NCI-H1092 (cell line): ENCODE measurements at places on chromosomes 4 and X.

GRCh38 chr4:165810726-165811125 is 62.3 kb upstream of the TLL1 start:
- no peak for DNase-seq

- DNase-seq: no peak
Measured at GRCh38 chrX:46831765-46832327, 5.0 kb upstream of the RP2 start.

GRCh38 chrX:70196961-70197720 is 19.9 kb downstream of the DGAT2L6 start:
- DNase-seq: peak; percentile 49

DNA sequence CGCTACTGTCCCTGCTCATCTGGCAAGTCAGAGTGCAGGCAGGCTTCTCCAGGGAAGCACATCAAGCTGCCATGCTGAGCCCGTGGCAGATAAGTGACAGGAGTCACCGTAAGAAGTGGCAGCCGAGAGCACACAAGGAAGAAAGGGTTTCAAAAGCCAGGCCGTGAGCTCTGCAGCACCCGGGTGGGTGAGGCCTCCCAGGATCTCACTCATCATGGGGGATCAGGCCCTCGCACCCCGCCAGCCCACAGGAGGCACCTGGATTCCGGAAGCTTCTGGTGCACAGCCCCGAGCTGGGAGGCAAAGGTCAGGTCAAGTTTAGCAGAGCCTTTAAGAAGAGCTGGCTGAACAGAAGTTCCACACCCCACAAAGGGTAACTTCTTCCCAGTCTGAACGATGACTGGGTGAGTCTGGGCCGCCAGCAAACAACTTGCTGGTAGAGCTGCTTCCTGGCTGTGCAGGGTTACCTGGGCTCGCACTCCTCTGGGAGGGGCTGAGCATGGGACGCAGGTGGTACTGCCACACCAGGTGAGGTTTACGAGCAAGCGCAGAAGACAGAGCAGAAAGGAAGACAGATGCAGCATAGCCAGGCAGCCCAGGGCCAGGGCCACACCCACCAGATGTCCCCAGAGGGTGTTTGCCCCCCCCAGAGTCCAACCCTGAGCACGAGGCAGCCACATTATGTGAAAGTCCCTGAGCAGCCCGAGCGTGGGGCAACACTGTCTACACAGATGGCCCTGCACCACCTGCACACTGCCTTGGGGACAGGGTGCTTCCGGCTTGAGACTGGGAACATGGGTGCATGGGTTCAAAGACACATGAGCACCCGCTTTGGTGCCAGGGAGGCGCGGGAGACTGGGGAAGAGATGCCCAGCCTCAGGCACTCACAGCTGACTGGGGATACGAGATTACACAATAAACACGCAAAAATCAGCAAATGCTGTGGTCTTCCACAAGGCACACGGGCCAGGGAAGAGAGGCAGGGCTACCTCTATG is 7.7 kb downstream of the CCNQ start:
- DNase-seq: no peak

- DNase-seq: no peak
Measured at GRCh38 chr4:146654687-146655520, 16.2 kb downstream of the POU4F2 start.

GRCh38 chrX:49269010-49269766 is 405 bp upstream of the PPP1R3F start:
- peak; percentile 99 for DNase-seq

- no peak for DNase-seq
Measured at GRCh38 chr4:144449611-144450010, 196.3 kb upstream of the HHIP start.

- DNase-seq: no peak
Measured at GRCh38 chr4:54659749-54660535, 2.2 kb downstream of the KIT start.

- no peak for DNase-seq
Measured at GRCh38 chr4:7161721-7162214, 30.6 kb upstream of the SORCS2 start.

- no peak for DNase-seq
Measured at GRCh38 chr4:47275595-47275994, 187.9 kb downstream of the COMMD8 start.

- no peak for DNase-seq
Measured at GRCh38 chr4:71430609-71431008, 91.8 kb downstream of the SLC4A4 start.

DNA sequence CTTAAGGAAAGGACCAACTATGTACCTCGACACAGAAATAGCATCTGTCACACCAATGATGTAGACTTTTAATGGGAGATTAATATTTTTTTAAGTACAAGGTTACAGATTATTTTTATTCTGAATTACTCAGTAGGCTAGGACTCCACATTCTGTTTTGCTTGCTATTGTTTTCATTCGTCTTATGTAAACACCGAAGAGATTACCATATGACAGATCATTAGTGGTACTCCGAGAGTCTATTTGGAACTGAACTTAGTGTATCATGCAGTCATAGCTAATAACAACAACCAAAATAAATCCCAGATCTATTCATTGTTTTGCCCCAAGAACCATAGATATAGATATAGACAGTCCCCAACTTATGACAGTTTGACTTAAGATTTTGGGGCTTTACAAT is 139.7 kb upstream of the SPRY1 start:
- no peak for DNase-seq

DNA sequence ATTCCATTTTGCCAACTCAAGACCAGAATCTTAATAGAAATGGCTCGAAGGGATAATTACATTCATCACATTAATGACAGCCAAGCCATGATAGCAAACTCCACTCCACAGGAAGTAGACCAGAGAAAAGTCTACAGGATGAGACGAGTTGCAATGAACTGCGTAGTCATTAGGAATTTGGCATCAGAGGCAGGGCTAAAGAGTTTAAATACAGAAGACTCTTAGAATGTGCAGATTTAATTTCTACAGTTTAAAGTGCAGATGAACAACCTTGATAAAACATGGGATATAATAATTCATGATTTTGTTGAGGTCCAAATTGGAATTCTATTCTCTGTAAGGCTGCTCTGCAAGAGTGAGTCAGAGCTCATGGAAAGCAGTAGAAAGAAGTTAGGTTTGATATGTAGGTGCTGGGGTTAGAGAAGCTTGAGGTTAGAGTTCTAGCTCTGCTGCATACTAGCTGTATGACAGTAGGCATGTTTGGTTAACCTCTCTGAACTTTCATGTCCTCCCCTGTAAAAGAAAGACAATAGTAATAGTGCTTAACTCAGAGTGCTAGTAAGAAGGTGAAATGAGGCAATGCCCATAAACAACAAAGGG is 32.2 kb downstream of the LNX1 start:
- no peak for DNase-seq

DNA sequence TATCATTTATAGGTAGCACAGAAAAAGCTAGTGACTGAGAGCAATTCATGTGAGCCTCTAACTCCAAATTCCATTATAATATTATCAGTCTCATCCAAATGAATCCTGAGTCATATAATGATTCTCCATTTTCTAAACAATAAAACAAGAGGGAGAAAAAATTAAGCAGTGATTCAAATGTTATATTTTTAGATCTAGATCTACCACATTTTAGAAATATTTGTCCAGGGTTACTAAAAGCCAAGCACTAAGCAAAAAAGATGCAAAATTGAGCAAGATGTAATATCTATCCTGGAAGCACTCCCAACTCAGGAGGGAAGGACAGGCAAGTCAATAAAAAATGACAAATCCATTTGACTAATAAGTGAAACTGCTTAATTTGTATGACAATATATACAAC is 172.8 kb downstream of the FBXW7 start:
- no peak for DNase-seq

GRCh38 chr4:41216294-41217019 is 2.1 kb upstream of the APBB2 start:
- peak; percentile 77 for DNase-seq

DNA sequence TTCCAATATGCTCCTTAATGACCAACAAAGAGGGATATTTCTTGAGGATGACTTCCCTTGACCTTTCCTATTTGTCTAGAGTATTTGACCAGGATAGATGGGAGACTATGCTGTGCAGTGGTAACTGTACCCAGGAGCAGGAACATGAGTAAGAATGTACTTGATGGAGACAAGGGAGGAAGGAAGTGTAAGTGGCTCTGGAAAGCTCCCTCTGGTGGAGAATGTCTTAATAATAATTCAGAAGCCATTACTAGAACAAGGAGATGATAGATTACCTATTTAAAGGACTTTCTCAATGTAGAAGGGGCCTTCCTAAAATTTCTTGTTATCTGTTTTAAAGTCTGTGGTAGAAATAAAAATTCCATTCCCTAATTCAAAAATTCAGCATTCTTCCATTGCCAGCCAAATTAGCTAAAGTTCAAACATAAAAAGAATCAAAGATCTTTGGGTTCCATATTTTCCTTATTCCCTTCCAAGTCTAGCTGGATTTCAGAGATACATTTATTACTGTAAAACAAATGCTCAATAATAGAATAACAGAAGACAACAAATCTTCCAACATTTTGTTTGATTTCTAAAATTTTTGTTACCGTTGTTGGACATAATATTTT is 83.8 kb downstream of the GRID2 start:
- peak; percentile 8 for DNase-seq

- no peak for DNase-seq
Measured at GRCh38 chrX:148661035-148661434, 160.6 kb downstream of the AFF2 start.

DNA sequence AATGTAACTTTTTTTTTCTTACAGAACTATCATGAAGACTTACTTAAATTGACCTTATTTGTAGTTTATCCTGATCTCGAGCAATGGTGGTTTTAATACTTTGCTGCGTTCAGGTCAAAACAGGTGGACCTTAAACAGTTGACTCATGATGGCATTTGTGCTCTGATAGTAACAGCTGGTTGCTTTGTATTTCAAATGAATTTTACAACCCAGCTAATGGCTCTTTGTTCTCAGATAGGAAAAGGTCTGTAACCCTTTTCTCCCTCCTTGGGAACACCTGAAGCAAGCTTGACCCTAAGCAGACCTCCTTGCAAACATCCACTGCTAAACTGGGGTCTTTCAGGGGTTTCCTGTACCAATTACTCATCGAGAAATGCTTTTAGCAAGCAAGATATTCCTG is 79.2 kb downstream of the F11 start:
- no peak for DNase-seq

DNA sequence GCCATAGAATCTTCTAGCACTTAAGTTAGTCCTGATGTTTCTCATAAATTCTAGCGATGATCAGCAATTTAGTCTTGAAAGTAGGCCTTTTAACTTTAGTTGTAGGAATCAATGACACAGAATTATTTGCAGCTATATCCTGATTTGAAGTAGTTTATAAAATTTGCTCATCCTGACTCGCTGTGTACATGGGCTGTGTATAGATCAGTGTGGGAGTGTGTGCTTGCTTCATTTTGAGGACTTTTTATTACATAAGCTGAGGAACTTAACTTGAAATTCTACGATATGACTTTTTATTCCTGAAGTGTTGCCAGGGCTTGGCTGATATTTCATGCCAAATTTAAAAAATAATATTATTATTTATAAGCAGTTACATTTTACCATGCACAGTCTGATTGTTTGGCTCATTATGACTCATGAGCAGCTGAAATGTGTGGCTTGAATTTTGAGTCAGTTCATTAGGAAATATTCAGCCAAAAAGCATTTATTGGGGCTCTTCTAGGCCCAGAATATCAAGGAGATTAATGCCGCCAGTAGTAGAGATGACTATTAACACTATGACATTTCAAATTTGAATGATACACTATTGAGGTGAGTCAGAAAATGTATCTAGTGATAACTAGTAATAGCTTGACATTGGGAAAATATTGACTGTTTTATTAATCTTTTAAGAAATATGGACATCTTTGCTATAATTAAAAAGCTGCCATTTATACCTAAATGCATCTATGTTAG is 128.9 kb upstream of the LIMCH1 start:
- DNase-seq: no peak

GRCh38 chr4:163930086-163930485 is 435.6 kb downstream of the TMA16 start:
- no peak for DNase-seq

GRCh38 chr4:110484029-110484428 is 8.1 kb downstream of the ENPEP start:
- no peak for DNase-seq

DNA sequence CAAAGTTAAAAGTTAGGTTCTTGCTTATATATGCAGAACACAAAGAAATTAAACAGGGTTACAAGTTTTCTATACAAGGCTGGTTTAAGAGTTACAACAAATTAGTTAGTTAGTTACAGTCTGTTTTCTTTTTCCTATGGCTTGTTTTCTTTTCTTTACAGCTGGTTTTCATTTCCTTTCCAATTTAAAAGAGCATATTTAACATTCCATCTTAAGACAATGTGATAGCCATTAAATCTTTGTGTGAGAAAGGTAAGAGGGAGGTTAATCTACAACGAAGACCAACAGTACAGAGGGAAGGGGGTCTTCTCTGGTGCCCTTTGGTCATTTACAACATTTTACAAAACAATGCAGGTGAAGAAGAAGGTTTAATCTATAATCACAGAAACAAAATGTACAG is 290.6 kb downstream of the ZNF674 start:
- no peak for DNase-seq

GRCh38 chr4:169900241-169900845 is 125.9 kb downstream of the MFAP3L start:
- no peak for DNase-seq

GRCh38 chrX:136423724-136424123 is 64.0 kb upstream of the BRS3 start:
- DNase-seq: no peak

DNA sequence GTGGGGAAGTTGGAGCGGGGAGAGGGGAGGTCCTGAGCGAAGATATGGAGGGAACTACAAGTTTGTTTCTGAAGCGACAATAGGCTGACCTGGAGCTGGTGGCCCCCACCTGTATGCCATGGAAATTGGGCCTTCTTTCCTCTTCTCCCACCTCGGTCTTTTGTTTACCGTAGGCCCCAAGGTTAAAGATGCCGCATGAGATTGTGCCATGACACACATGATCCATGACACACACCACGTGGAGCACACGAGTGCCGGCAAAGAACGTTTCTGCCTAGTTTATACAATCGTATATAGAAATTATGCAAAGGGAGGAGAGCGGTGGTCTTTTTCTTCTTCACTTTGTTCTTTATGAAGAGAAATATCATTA is 408 bp downstream of the TMEM33 start:
- DNase-seq: no peak

DNA sequence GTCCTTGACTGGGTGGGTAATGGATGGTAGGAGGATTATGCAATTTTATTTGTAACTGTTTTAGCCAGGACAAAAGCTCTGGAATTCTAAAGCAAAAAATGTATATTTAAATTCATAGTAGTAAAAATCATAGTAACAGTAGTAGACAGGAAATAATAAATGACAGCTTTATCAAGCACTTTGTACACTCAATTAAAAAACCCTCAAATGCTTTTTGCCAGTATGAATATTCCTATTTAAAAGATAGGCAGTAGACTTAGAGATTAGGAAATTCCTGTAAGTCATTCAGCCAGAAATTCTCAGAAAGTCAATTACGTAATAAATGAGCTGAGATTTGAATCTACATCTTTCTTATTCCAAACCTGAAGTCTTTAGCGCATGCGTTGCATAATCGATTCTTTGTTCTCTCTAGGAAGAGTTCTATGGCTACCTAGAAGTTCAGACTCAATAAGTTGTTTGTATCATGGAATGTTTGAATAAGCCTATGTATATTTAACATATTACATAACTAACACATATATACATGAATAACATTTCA is 2.5 kb downstream of the AADAT start:
- no peak for DNase-seq
